Fibroblast of skin of left biceps (primary cell): ENCODE measurements at places on chromosomes 1 and 21.

DNA sequence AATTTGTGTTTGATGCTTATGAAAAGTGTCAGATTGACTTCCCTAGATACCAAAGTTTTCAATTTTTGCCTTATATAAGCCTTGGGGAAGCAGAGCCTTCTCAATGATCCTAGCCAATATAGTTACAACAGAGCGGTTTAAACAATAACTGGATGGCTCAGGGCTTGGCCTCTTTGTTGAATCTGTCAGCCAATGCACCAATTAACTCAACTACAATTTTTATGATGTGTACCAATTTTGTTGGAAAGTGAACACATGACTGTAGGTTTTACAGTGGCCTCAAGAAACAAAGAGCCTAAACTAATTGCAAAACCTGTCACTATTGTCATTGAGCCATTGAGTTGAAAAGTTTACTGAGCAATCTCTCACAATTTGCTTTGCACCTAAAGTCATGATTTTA is 71.6 kb upstream of the RGS18 start:
- no peak for DNase-seq

- no peak for DNase-seq
Measured at GRCh38 chr1:118326960-118327629, 142.1 kb upstream of the SPAG17 start.

GRCh38 chr1:172184506-172185191 is 235.8 kb upstream of the C1orf105 start:
- DNase-seq = no peak

DNA sequence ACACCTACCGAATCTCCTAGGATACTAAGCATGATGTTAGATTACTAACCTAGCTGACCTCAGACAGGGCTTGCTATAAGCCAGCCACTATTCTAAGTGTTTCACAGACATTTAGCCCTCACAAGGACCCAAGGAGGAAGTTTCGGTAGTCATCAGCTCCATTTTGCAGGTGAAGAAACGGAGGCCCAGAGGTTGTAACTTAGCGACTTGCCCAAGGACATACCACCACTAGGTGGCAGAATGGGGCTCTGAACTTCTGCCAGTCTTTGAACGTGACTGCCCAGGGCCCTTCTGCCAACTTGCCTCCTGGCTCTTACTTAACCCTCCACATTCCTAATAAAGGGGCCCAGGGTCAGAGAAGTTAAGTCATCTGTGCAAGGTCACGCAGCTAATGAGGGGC is 283.5 kb downstream of the C1orf94 start:
- no peak for DNase-seq

GRCh38 chr1:89466307-89466930 is 58.2 kb upstream of the LRRC8B start:
- DNase-seq = no peak

DNA sequence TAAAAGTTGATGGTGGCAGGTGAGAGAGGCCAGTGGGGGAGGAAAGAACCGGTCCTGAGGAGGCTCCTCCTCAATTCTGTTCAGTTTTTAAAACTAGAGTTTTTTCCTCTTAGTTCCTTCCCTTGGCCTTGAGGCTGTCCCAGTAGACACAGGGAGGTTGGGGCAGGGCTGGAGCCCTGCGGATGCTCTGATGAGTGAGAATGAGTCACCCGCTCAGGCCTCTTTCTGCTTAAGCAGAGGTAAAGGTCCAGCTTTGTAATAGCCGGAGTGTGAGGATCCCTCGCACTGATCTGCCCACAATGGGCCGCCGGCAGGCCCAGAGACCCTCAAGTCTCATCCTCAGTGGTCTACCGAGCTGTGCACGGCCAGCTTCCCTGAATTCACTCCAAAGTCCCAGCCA is 49.6 kb upstream of the IRF2BP2 start:
- no peak for DNase-seq

- no peak for DNase-seq
Measured at GRCh38 chr1:55702064-55702463, 486.9 kb upstream of the USP24 start.

DNA sequence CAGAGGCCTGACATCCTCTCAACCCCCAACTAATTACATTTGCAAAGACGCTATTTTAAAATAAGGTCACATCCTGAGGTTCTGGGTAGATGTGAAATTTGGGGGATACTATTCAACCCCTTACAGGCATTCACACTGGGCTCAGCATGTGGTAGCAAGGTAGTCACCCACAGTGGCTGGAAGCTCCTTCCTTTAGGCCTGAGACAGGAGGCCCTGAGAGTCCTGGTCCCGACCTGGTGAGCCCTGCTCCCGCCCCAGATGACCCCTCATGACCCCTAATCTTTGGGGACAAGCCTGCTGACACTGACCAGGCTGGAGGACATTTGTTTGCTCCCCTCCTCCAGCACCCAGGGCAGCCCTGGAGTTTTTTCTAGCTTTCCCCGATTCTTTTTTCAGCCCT is 225.9 kb downstream of the DYRK1A start:
- no peak for DNase-seq

GRCh38 chr1:22120469-22120790 is 22.5 kb downstream of the WNT4 start:
- DNase-seq = no peak

- no peak for DNase-seq
Measured at GRCh38 chr1:41683681-41684500, 199.4 kb upstream of the EDN2 start.

DNA sequence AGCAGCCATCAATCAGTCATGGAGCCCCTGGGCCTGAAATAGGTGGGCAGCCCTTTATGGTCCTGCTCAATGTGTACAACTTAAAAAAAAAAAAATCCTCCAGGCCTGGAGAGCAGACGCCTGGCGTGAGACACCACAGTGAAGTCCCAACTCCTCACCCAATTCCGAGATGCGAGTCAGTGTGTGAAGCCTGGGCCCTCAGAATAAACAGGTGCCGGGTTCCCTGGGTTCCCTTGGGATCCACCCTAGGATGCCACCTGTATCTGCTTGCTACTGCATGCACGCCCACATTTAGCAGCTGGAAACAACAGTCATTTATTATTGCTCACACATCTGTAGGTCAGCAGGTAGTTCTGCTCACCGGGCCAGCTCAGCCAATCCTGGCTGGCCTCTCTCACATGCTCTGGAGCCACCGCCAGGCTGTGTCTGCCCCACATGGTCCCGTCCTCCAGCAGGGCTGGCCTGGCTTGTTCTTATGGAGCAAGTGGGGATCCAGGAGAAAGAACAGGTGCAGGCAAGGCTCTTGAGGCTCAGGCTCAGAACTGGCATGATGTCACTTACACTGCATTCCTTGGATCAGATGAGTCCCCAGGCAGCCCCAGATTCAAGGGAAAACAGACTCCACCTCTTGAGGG is 172.7 kb downstream of the NPHP4 start:
- no peak for DNase-seq

- DNase-seq = no peak
Measured at GRCh38 chr1:53303726-53304515, 23.9 kb downstream of the LRP8 start.

GRCh38 chr1:21955501-21956281 is 18.6 kb upstream of the HSPG2 start:
- DNase-seq = no peak

DNA sequence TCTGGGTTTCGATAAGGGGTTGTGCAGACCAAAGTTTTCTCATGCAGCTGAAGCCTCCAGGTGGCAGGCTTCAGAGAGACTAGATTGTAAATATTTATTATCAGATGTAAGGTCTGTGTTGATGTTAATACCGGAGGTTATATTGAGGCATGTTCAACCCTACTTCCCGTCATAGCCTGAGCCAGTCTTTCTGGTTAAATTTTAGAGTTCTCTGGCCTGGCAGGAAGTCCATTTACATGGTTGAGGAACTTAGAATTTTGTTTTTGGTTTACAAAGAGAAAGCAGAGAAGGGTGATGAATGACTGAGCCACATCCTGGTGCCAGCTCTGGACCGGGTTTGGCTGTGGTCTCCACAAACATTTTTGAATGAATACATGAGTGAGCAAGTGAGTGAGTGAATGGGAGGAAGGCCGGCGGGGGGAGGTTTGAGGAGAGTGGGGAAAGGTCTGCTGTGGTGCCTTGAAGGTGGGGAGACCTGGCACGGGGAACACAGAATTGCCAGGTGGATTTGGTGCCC is 218.5 kb downstream of the DISC1 start:
- DNase-seq = no peak

- no peak for DNase-seq
Measured at GRCh38 chr1:202279806-202280205, 61.9 kb downstream of the UBE2T start.

- DNase-seq = no peak
Measured at GRCh38 chr1:1162597-1163537, 10.8 kb upstream of the TTLL10 start.

- DNase-seq = peak; percentile 31
Measured at GRCh38 chr21:41768437-41769042, 1.7 kb upstream of the RIPK4 start.

DNA sequence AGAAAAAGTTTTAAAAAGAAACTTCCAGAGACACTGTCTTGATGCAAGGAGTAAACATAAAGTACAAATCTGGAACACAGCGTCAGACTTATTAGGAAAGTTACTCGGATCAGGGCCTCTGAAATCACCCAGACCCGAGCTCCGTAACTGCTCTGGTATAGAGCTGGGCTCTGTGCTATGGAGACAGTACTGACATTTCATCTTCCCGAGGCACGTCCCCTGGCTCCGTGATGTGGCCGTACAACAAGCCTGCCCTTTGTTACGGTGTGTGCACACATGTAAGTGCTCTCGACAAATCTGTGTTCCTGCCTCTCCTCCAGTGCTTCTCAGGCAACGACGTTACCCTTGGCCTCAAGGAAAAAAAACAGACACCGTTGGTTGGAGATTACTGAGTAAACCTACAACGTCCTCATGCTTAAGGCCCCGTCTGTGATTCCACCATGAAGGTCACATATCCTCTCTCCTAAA is 107.0 kb upstream of the IRF2BP2 start:
- DNase-seq = no peak

- DNase-seq = no peak
Measured at GRCh38 chr1:159171688-159172501, 480 bp downstream of the CADM3 start.

DNA sequence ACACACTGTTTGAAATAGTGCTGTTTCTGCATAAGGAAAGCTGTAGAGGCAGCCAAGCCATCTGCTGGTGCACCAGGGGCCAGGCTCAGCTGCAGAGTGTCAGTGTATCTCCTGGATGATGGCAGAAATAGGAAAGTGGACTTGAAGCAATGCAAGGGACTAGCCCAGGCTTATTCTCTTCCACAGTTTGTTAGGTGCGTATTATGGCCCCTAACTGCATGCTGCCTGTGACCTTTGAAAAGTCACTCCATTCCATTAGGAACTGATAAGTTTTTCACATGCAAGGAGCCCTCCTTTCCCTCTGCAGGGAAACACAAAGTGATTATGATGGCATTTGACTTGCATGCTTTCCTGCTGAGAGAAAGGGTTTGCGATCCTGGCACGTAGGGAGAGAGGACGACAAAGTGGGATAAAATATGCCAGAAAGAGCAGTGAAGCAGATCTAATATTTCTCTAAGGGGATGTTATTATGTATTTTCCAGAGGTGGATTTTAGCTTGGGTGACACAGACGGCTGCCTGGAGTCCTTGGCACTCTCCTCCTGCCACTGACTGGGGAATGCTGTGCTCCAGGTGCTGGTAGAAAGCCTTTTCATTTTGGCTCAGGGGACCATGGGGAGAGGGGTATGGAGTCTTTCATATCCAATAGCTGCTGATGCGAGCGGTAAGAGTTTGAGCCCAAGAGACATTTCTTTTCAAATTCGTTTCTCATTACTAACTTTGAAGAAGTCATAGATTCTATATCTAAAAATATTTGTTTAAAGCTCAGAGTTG is 402.1 kb upstream of the B3GALT2 start:
- no peak for DNase-seq

DNA sequence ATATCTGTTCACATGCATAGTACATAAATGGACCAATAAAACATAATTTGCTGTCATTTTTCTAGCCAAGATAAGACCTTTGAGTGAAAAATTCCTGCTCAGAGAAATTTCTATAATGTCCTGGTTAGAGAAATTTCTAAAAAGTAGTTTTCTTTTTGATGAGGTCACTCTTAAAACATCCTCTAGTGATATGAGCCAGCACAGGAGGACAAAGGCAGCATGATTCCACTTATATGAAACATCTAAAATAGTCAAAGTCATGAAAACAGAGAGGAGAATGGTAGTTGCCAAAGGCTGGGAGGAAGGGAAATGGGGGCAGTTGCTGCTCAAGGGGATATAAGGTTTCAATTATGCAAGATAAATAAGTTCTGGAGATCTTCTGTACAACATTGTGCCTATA is 239.4 kb downstream of the BACH1 start:
- peak; percentile 53 for DNase-seq

DNA sequence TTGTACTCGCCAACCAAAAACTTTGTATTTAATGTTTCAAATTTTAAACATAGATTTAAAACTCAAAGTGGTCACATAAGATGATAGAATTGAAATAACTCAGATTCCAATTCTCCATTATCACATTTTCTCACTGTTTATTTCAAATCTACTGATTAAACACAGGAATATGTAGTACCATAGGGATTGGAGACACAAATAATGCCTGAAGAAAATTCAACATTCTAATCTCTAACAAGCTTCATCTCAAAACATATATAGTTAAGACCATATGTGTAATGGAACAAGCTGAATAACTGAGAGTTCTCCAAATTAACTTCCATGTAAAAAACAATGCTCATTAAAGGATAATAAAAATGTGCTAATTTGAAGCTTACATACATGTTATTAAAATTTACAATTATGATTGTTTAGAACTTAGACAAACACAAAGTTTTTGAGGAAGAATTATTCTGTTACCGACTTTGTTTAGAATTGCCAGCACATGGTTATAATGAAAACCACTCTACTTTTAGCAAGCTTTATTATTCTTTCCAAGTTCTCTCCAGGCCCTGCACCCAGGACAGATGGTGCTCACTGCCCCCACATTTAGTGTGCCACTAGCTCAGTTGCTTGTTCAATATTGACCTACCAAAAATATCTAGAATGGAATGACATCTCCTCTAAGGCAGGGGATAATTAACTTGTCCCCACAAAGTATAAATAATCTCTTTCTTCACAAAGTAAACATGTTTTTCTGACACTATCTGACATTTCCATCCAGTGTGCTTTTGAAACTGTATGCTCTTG is 467.2 kb downstream of the TTLL7 start:
- no peak for DNase-seq

- DNase-seq = no peak
Measured at GRCh38 chr1:219585837-219586455, 27.0 kb downstream of the ZC3H11B start.

GRCh38 chr1:58047265-58047858 is 499.2 kb downstream of the OMA1 start:
- DNase-seq = no peak

DNA sequence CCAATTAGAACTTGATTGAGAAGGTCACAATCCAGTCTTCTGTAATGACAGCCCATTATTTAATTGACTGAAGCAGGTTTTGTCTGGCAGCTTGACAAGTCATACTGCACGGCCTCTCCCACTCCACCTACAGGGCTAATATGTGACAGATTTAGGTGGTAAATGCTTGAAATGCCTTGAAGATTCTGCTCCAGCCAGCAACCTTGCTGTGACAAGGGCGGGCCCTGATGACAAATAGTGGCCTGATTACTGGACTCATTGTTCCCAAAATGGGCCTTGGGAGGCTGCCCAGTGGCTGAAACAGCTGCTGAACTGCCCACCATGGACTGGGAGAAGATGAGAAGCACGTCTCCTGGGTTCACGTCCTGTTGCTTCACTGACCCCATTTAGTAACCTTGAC is 30.0 kb upstream of the CRNN start:
- no peak for DNase-seq

- no peak for DNase-seq
Measured at GRCh38 chr1:54577612-54578011, 29.6 kb downstream of the ACOT11 start.

- no peak for DNase-seq
Measured at GRCh38 chr1:110186558-110186957, 23.6 kb upstream of the KCNC4 start.
